ENCODE measurements at places on chromosomes 6 and 20.

DNA sequence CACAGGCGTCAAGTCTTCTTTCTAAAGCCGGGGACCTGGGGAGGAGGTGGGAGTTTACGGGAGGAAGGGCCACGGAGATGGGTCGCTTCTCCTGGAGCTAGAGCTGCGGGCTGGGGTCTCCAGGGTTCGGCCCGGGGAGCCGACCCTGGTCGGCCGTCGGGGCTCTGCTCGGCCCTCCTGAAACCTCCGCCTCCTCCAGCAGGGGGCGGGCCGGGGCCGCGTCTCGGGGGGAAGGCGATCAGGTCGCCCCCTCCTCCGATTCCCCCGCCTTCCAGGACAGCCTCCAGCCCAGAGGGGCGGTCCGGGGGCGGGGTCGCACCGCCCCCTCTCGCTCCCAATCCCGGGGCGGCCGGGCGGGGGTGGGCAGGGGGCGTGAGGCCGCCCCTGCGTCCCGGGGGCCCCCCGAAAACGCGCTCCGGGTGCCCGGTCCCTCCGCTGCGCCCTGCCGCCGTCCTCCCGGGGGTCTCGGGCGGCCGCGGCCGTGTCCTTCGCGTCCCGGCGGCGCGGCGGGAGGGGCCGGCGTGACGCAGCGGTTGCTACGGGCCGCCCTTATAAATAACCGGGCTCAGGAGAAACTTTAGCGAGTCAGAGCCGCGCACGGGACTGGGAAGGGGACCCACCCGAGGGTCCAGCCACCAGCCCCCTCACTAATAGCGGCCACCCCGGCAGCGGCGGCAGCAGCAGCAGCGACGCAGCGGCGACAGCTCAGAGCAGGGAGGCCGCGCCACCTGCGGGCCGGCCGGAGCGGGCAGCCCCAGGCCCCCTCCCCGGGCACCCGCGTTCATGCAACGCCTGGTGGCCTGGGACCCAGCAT lies at the start of gene CEBPB:
Gene CEBPB (plus strand): TSS at position 580 of the 814 bp plus-strand sequence. CDS start 204 bp downstream, at position 784.
- DNase-seq = peak; percentile 95

GRCh38 chr20:34316196-34316814 lies 13.2 kb upstream of the AHCY start:
- no peak for DNase-seq

- no peak for DNase-seq
These were observed 190.1 kb downstream of the CDH4 start for GRCh38 chr20:61442075-61442670.

- DNase-seq = no peak
These were observed 68.8 kb downstream of the RAB44 start for GRCh38 chr6:36766399-36766945.

DNA sequence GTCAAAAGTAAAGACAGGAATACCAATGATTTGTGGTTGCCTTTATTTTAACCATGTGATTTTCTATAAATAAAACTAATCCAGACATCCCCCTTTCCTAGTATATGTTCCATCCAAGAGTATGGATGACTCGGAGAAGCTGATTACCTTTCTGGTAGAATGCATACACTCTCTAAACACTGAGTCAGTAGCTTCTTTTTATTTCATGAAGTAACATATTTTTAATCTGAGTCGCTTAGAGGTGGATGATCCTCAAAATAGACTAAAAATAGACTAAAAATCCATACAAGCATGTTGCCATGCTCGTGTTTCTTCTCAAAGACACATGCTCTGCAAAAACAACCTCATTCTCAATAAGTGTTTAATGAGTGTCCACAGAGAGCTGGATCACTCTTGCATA lies 263.7 kb downstream of the COL12A1 start:
- no peak for DNase-seq

DNA sequence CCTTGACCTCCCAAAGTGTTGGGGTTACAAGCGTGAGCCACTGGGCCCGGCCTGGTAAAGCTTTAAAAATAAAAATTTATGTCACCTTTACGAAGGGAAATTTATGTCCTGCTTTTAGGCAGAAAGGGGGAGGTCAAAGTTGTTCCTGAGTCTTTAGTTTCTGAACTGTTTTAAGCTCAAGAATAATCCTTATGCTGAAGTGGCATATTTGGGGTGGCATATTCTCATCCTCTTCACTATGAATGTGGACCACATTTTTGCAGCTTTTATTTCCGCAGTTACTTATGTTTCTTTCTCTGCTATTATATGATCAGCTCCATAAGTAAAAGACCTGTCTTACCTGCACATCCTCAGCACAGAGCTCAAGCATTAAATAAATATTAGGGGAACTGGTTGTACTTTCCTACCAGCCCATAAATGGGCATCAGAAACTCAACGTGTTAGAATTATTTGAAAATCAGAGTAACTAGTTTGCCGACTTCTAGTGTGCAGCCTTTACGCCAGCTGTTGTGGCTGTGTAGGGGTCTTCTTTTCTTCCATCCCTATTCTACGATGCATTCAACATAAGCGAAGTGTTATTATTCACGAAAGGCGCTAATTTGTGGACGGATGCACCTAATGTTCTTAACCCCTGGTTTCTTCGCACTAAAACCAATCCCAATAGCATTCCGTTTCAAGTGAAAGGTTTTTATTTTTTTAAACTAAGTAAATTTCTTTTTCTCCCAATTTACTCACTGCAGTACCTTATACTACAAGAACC lies 867 bp upstream of the AKAP7 start:
- DNase-seq = no peak

- no peak for DNase-seq
These were observed 76.1 kb upstream of the PRL start for GRCh38 chr6:22372922-22373321.

GRCh38 chr6:136520517-136520916 lies 29.7 kb downstream of the MAP7 start:
- DNase-seq = no peak

DNA sequence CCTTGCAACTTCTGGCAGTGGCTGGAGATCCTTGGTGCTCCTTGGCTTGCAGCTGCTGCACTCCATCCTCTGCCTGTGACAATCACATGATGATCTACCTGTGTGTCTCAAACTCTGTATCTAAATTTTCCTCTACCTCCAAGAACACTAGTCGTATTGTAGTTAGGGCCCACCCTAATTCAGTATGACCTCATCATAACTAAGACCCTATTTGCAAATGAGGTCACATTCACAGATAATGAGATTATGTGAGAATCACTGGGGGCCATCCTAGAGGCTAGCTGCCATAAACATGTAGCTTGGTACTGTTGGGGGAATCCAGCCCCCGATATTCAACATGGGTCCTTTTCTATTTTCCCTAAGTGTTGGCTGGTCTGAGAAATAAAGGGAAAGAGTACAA lies 183.0 kb upstream of the SMLR1 start:
- DNase-seq = no peak

- no peak for DNase-seq
These were observed 3.9 kb upstream of the FAM83C start for GRCh38 chr20:35296101-35296554.

DNA sequence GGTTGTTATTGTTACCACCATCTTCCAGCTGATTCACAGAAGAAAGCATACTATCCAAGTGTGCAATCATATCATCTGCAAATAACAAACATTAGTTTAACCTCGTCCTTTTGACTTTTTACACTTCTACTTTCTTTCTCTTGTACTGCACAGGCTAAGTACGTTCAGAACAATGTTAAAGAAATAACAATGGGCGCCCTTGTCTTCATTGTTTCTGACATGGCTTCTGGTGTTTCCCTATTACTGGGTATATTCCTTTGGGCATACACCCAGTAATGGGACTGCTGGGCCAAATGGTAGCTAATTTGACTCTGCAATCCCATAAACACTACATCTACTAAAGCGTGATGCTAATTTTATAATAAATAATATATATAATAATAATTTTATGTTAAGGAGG lies 146.7 kb downstream of the GJA10 start:
- no peak for DNase-seq

GRCh38 chr6:10028222-10028621 lies 386.7 kb downstream of the TFAP2A start:
- no peak for DNase-seq

DNA sequence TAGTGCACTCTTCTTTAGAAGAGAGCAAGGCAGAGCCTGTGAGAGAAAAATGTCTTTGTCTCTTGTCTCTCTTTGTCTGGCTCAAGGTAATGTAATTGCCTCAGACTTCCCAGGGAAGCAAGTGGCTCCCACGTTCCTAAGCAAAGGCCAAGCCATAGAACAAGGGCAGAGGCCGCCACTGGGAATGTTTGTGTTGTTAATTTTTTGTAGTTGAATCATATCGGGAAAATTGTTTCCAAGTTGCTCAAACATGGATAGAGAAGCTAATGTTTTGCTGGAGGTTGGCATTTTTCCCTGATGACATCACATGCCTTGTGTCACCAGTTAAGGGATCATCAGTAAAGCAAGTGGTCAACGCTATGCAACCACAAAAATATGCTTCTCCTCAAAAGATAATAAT lies 211.5 kb upstream of the FOXA2 start:
- no peak for DNase-seq

- DNase-seq = no peak
These were observed 96.0 kb downstream of the PSMB1 start for GRCh38 chr6:170456886-170457698.

DNA sequence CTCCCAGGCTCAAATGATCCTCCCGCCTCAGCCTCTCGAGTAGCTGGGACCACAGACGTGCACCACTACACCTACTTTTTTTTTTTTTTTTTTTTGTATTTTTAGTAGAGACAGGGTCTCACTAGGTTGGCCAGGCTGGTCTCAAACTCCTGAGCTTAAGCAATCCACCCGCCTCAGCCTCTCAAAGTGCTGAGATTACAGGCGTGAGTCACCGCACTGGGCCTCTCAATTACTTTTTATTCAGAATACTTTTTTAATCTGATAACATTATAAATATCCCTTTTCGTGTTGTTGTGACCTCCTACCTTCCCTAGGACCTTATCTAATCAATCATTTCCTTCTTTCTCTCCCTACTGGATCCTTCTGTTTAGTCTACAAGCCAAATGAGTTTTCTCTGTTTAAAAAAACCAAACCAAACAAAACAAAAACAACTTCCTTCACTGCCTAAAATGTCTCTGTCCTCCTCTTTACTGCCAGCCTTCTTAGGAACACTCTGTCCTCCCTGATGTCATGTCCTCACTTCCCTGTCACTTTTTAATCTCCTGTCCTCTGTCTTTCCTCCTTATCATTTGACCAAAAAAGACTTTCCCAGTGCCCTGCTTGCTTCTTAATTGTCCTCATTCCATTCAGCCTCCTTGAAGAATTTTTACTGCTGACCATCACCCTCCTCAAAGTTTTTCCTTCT lies 85.0 kb downstream of the CAP2 start:
- DNase-seq = no peak

GRCh38 chr6:162777091-162777490 lies 49.3 kb downstream of the PACRG start:
- no peak for DNase-seq

DNA sequence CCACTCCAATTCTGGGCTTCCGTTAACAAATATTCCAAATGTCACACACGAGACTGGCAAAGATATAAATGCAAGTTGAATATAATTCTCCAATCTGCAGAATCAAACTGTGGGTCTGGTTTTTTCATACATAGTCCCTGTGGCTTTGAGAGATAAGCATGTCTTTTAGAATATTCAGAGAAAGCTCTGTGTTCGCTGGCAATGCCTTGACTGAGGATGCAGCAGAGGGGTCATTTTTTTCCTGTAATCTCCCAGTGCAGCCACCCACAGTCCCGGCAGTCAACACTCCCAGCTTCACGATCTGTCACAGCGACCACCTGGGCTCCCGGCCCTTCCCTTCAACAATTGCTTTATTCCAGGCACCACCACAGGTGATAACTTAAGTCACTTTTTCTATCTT lies 30.5 kb downstream of the MUC22 start:
- DNase-seq = no peak

DNA sequence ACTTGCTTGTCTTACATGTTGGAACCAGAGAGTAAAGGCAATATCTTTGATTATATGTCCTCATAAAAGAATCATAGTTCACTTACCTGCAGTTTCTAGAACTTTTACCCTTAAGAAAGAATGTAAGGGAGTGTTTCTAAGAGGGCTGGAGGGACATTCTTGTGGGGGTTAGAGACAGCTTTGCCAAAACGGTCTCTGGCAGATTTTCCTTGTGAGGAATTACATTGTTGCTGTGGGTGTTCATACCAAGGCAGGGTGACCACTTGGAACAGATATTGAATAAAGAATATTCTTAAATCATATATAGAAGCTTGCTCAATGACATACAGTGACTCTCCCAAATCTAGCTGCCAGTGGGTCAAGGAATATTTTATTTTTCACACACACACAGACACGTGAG lies 517.6 kb upstream of the SOX4 start:
- DNase-seq = no peak

- DNase-seq = no peak
These were observed 9.4 kb upstream of the CDH22 start for GRCh38 chr20:46317685-46318177.

DNA sequence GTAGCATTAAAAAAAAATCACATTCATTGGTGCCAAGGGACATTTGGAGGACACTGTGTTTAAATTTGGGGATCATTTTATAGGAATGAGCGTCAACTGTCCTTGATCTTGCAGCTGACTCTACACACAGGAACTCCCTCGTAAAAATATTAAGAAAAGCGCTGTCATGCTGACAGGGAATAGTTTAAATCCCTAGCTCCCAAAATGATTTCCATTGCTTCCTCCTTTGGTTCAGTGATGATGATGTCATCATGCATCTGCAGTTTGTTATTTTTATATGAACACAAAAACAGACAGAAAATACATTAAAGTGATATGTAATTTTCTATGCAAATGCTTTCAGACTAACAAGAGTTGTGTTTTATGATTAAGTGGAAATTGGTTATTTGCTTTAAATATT lies 275.6 kb downstream of the BTBD9 start:
- DNase-seq = no peak

DNA sequence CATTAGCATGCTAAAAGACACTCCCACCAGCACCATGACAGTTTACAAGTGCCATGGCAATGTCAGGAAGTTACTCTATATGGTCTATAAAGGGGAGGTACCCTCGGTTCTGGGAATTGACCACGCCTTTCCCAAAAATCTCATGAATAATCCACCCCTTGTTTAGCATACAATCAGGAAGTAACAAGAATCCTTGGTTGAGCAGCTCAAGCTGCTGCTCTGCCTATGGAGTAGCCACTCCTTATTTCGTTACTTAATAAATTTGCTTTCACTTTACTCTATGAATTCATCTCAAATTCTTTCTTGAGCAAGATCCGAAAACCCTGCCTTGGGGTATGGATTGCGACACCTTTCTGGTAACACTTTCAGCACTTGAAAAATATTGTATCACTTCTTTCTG lies 243.0 kb downstream of the BMP2 start:
- no peak for DNase-seq
